IMR-90 (cell line): ENCODE measurements at places on chromosomes 11 and 22. TPM values are rescaled to one million over a fixed set of nuclear protein-coding genes. Genes with fewer than 3 reads are reported as not detected.
A peak's percentile ranks its signal among the peaks of the same experiment; 100 is the strongest.

The ANGPTL5 gene
- total RNA-seq = not detected in 2 replicates

The SERPIND1 gene
- not detected in 2 replicates for total RNA-seq

The OR2AG1 gene
- total RNA-seq = not detected in 2 replicates

The SUN2 gene
- total RNA-seq = 25.6 and 27.8 TPM in 2 replicates

The BDNF gene
- 152 and 174 TPM in 2 replicates for total RNA-seq

The ANO3 gene
- total RNA-seq = under 0.01 and 0.18 TPM in 2 replicates

The OOSP1 gene
- not detected in 2 replicates for total RNA-seq

The TSPAN32 gene
- not detected in 2 replicates for total RNA-seq

The RFPL2 gene
- not detected in 2 replicates for total RNA-seq

The LMO1 gene
- not detected in 2 replicates for total RNA-seq

DNA sequence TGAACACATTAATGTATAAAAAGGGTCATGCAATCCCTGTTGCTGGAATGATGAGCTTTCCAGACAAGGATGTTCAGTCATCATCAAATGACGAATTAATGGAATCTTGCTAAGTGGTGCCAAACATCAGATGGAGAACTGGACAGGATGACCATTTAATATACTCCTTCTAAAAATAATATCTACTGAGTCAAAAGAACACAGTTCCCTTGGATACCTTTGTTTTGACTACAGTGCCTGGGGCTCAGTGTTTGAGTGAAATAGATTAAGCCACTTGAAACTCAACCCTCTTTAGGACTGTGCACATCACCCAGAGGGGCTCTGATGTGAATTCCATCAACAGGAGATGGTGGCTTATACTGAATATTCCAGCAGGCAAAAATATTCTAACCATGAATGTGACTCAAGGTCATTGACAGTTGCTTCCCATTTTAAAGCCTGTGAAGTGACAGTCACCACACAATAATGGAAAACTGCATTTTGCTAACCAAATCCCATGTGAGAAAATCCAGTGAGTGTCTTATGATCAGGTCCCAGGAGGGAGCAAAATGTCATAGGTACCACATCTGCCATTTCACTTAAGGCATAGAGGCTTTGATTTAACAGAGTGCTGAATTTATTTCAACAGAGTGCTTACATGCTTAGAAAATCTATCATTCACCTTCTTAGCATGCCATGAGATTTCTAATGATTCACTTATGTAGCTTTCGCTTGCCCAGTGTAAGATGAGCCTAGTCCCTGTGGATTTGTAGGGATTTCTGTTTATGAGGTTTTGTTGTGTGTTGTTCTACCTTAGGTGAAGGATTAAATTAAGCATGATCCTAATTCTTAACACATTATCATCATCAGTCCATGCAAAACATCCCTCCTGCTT, 41.3 kb upstream of the SLN start:
- peaks cover under 1% of the 10 kb centered on the region; the same call in 1 of the 2 replicates for H3K27me3 ChIP-seq
- H3K36me3 ChIP-seq = no peaks in the 10 kb centered on the region
- H3K4me1 ChIP-seq = no peaks in the 10 kb centered on the region
- DNase-seq = no peak
- no peak overlapping the region for H3K4me3 ChIP-seq

- DNase-seq = peak; percentile 31
- no peaks in the 10 kb centered on the region for H3K4me1 ChIP-seq
- H3K4me3 ChIP-seq = peak within 1 kb of the TSS; percentile 41
- peaks cover 27% of the 10 kb centered on the region for H3K27me3 ChIP-seq
- H3K36me3 ChIP-seq = no peaks in the 10 kb centered on the region
Measured at GRCh38 chr22:38843657-38844314, at the start of gene NPTXR. TSS of gene NPTXR (minus strand) at chr22:38844028.

GRCh38 chr11:75273411-75274391, 33.1 kb downstream of the TPBGL start:
- H3K27ac ChIP-seq = no peak overlapping the region
- peaks cover 23% of the 10 kb centered on the region; the same call in 1 of the 2 replicates for H3K36me3 ChIP-seq
- no peaks in the 10 kb centered on the region; the same call in 1 of the 2 replicates for H3K27me3 ChIP-seq
- DNase-seq = no peak
- no peak overlapping the region for H3K4me3 ChIP-seq

GRCh38 chr22:45787759-45788158, 116.1 kb downstream of the ATXN10 start:
- H3K4me1 ChIP-seq = peaks cover 27% of the 10 kb centered on the region
- no peak overlapping the region for H3K27ac ChIP-seq
- peak; percentile 42 for DNase-seq
- H3K27me3 ChIP-seq = no peaks in the 10 kb centered on the region
- H3K4me3 ChIP-seq = no peak overlapping the region
- H3K36me3 ChIP-seq = peaks cover 9% of the 10 kb centered on the region

DNA sequence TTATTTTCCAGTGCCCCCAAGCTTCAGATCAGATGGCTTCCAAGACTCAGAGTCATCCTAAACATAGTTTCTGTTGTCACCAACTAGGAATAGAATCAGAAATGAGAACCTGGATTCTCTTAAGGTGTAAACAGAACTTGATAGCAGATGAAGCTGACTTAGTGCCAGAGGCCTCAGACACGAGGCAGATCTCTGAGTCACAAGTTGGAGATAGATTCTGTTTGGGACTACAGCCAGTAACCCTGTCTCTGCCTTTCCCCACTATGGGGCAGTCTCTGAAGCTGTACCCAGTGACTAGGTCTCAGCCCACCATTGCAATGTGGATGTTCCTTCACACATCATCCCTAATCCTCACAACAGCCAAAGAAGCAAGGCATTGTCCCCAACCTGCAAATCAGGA, 25.4 kb downstream of the NEU3 start:
- peaks cover 11% of the 10 kb centered on the region for H3K4me1 ChIP-seq
- H3K36me3 ChIP-seq = no peaks in the 10 kb centered on the region
- H3K4me3 ChIP-seq = no peak overlapping the region

DNA sequence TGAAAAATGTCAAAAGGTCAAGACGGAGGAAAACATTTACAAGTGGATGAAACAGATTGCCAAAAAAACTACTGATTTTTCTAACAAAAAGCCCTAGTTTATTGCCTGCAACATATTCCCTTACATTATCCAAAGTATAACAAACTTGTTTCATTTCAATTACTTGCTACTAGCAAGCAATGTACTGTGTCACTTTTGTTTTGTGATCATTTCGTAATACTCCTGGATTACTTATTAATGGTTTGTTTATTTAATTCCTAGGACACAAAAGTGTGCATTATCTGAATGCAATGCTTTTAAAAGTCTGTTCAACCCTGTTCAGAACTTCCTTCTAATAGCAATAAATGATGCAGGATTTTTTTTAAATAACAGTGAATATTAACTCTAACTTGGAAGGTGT, 50.9 kb downstream of the CCDC34 start:
- H3K36me3 ChIP-seq = no peaks in the 10 kb centered on the region
- no peak overlapping the region for H3K4me3 ChIP-seq
- H3K27me3 ChIP-seq = no peaks in the 10 kb centered on the region
- no peak overlapping the region for H3K27ac ChIP-seq
- no peak for DNase-seq

- H3K27me3 ChIP-seq = peaks cover 7% of the 10 kb centered on the region
- H3K4me3 ChIP-seq = no peak overlapping the region
- no peaks in the 10 kb centered on the region for H3K36me3 ChIP-seq
- H3K4me1 ChIP-seq = peaks cover 23% of the 10 kb centered on the region
Measured at GRCh38 chr22:44347080-44347479, 34.3 kb upstream of the SHISAL1 start.

DNA sequence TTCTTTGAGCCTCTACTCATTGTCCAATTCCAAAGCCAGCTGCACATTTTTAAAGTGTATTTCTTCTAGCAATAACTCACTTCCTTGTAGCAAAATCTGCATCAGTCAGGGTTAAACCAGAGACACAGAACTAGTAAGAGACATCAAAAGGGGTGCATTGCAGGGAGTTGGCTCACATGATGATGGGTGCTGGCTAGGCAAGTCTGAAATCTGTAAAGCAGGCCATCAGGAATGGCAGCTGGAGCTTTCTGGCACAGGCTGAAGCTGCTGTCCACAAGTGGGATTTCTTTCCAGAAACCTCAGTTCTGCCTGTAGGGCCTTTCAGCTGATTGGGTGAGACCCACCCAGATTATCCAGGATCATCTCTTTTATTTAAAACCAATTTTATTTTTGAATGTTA, 698.1 kb downstream of the NTM start:
- peak overlapping the region; percentile 32; the same call in 1 of the 2 replicates for H3K27ac ChIP-seq
- no peak overlapping the region for H3K4me3 ChIP-seq
- H3K4me1 ChIP-seq = peaks cover 28% of the 10 kb centered on the region
- no peaks in the 10 kb centered on the region for H3K36me3 ChIP-seq
- no peak for DNase-seq

DNA sequence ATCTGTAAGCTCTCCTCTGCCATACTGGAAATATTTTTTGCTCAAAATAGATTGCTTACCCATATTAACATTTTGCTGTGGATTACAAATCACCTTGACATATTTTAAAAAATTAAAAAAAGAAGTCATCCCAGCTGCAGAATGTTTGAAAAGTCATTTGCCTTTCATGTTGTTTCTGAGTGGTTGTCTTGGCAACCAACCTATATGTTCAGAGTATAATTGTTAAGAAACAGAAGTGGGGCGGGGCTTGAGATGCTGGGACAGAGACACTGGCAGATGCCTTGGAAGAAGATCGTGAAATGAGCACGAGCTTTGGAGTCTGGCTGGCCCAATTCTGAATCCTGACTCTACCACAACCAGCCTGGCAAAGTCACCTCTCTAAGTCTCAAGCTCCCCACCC, 348.2 kb downstream of the LARGE1 start:
- no peaks in the 10 kb centered on the region for H3K36me3 ChIP-seq
- no peak overlapping the region for H3K27ac ChIP-seq
- no peaks in the 10 kb centered on the region for H3K27me3 ChIP-seq
- no peak for DNase-seq
- no peaks in the 10 kb centered on the region for H3K4me1 ChIP-seq

GRCh38 chr11:126279191-126279590, 3.7 kb upstream of the TIRAP start:
- no peak overlapping the region for H3K4me3 ChIP-seq
- peaks cover 3% of the 10 kb centered on the region; the same call in 1 of the 2 replicates for H3K4me1 ChIP-seq
- H3K27me3 ChIP-seq = no peaks in the 10 kb centered on the region
- H3K36me3 ChIP-seq = peaks cover 26% of the 10 kb centered on the region
- no peak overlapping the region for H3K27ac ChIP-seq

- no peaks in the 10 kb centered on the region for H3K36me3 ChIP-seq
- no peak overlapping the region for H3K4me3 ChIP-seq
- peaks cover 7% of the 10 kb centered on the region for H3K4me1 ChIP-seq
- H3K27ac ChIP-seq = peak overlapping the region; percentile 33; the same call in 1 of the 2 replicates
Measured at GRCh38 chr11:115455613-115456012, 48.6 kb downstream of the CADM1 start.

- H3K4me1 ChIP-seq = no peaks in the 10 kb centered on the region
- H3K36me3 ChIP-seq = no peaks in the 10 kb centered on the region
- H3K27ac ChIP-seq = no peak overlapping the region
- DNase-seq = peak; percentile 46
- peaks cover 39% of the 10 kb centered on the region for H3K27me3 ChIP-seq
- no peak overlapping the region for H3K4me3 ChIP-seq
Measured at GRCh38 chr22:22666307-22667091, 22.1 kb downstream of the GGTLC2 start.

- no peaks in the 10 kb centered on the region for H3K4me1 ChIP-seq
- H3K27ac ChIP-seq = no peak overlapping the region
- peaks cover 3% of the 10 kb centered on the region; the same call in 1 of the 2 replicates for H3K27me3 ChIP-seq
- H3K4me3 ChIP-seq = no peak overlapping the region
Measured at GRCh38 chr11:113484223-113484622, 9.0 kb upstream of the DRD2 start.

DNA sequence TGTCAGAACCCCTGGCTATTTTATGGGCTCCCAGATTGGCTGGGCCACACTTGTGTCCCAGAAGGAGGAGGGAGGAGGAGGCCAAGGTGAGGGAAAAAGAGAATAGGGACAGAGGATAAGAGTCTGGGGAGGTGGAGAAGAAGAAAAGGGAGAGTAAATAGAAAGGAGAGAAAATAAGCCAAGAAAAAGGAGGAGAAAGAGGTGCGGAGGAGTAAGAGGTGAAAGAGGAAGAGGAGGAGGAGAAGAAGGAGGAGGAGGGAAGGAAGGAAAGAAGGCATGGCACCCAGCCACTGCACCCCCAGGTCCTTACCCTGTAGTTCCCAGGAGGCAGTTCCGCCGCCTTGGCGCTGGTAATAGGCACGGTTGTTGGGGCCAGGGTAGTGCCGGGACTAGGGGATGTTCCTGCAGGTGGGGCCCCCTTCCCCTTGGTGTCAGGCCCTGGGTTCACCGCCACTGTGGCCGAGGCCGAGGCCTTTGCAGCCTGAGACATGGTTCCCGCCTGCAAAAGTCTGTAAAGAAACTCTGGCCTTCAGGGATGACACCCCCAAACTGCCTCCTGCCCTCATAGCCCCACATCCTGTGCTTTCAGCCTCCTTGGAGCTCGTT, 1.9 kb downstream of the CRYBB1 start:
- H3K36me3 ChIP-seq = no peaks in the 10 kb centered on the region
- peaks cover 8% of the 10 kb centered on the region for H3K27me3 ChIP-seq
- no peak overlapping the region for H3K27ac ChIP-seq
- no peak for DNase-seq

- H3K27me3 ChIP-seq = no peaks in the 10 kb centered on the region
- H3K4me3 ChIP-seq = no peak overlapping the region
- 0 out of 2 replicates have a peak, but pooled peaks cover 1% of the 10 kb centered on the region for H3K4me1 ChIP-seq
Measured at GRCh38 chr11:9251311-9251710, 13.8 kb downstream of the DENND5A start.

- no peak for DNase-seq
- H3K27me3 ChIP-seq = no peaks in the 10 kb centered on the region; the same call in 1 of the 2 replicates
- H3K4me1 ChIP-seq = no peaks in the 10 kb centered on the region
Measured at GRCh38 chr11:69599502-69599901, 41.5 kb upstream of the CCND1 start.

GRCh38 chr11:79570104-79570503, 129.3 kb upstream of the TENM4 start:
- no peak overlapping the region for H3K27ac ChIP-seq
- no peak for DNase-seq
- no peaks in the 10 kb centered on the region for H3K4me1 ChIP-seq

- DNase-seq = no peak
- no peaks in the 10 kb centered on the region for H3K27me3 ChIP-seq
- H3K4me1 ChIP-seq = peaks cover 11% of the 10 kb centered on the region
- peaks cover 8% of the 10 kb centered on the region; the same call in 1 of the 2 replicates for H3K36me3 ChIP-seq
- H3K27ac ChIP-seq = peak overlapping the region; percentile 1; the same call in 1 of the 2 replicates
Measured at GRCh38 chr11:72836111-72836510, 21.9 kb downstream of the ATG16L2 start.

DNA sequence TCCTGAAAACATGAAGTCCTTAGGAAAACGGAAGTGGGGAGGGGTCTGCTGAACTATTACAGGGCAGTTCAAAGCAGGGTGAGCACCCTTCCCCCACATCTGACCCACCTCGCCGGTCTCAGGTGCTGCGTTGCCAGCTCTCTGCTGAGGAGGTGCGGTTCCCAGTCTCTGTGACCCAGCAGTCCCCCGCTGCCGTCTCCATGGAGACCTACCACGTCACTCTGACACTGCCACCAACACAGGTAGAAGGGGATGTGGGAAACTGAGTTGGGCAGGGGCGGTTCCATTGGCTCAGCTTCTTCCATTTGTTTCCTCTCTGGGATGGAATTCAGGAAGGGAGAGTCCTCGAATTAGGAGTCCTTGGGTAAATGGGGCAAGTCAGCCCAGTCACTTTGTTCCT, 3.3 kb downstream of the C2CD2L start:
- no peak overlapping the region for H3K4me3 ChIP-seq
- DNase-seq = no peak
- no peaks in the 10 kb centered on the region for H3K27me3 ChIP-seq
- H3K4me1 ChIP-seq = peaks cover 9% of the 10 kb centered on the region
- no peak overlapping the region for H3K27ac ChIP-seq
- H3K36me3 ChIP-seq = peaks cover 29% of the 10 kb centered on the region
